ENCODE measurements at places on chromosomes 3 and 15.

- no peak for DNase-seq
Observed at GRCh38 chr3:125622381-125622791, 27.1 kb upstream of the OSBPL11 start.

- DNase-seq = no peak
Observed at GRCh38 chr15:85852969-85853368, 58.2 kb upstream of the KLHL25 start.

DNA sequence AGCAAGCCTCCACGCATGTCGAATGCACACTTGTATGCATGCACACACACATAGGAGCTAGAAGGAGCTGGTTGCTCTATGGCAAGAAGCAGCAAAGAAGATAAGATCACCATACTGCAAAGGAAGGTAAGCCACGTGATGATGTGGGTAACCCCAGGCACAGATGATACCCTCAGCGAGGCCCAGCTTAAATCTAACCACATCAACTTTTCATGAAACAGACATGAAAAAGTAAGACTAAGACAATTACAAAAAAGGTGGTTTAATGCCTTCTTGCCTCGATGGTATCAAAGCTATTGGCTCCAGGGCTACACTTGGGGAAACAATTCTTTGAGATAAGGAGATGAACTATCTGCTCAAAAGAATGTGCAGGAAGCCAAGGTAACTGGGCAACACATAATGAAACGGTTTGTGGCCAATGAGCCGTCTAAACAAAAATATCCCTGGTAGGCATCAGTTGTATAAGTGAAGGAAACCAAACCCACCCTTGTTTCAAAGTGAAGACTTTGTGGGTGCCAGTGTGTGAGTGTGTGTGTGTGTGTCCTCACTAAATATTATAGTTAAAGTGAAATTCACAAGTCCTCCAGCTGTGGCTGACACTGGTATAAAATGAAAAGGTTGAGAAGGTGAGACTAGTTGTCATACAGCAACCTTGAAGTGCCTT is 365.7 kb upstream of the ICE2 start:
- DNase-seq = no peak

GRCh38 chr3:128466840-128467541 is at the start of gene DNAJB8:
TSS of gene DNAJB8 (minus strand) at chr3:128466890. CDS start at chr3:128463245, 3,645 bp downstream.
- DNase-seq = no peak

GRCh38 chr15:33730815-33731214 is 237.5 kb upstream of the CHRM5 start:
- no peak for DNase-seq

- no peak for DNase-seq
Observed at GRCh38 chr3:128592864-128593263, 57.8 kb downstream of the RPN1 start.

- no peak for DNase-seq
Observed at GRCh38 chr3:111215481-111215880, 143.9 kb downstream of the NECTIN3 start.

DNA sequence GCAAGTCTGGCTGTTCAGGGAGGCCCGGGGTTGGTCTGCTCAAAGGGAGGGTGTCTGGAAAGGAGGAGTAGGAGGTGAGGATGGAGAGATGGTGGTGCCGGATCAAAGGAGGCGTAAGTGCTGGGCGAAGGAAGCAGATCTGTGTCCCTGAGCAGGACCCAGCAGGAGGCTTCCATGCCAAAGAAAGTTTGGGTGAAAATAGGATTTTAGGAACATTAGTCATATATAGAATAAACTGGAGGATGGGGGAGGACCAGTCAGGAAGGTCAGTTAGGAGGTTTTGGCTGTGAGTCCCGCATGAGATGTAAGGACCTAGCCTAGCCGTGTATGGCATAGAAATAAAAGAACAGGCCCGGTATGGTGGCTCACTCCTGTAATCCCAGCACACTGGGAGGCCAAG is 28.6 kb upstream of the VPS8 start:
- DNase-seq = no peak

DNA sequence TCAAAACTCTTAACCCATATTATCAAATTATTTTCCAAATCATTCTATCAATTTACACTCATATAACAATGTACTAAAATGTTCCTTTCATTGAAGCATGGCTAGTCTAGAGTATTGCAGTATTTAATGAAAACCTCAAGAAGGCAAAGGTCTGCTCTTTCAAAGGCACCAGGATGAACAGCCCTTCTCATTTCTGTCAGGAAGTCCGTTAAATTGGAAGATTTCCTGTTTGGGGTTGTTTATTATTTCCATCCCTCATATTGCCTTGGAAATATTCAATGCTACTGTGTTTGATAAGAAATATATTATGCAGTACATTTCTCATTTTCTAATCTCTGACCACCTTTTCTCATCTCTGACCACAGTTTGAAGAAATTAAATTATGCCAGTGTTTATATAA is 25.1 kb downstream of the ACKR4 start:
- no peak for DNase-seq

DNA sequence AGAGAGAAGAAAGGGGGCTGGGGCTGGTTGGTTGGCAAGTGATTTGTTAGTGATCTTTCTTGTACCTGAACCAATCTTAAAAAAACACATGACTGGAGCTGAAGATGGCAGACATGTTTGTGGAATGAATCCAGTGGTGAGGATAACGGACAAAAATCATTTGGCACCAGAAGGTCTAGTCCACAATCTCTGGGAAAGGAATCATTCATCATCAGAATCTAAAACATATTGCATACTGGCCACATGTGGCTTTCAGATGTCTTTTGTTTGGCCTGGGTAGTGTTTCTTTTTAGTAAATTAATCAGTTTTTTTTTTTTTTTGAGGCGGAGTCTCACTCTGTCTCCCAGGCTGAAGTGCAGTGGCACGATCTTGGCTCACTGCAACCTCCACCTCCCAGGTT is 5.0 kb downstream of the NEK11 start:
- DNase-seq = no peak

DNA sequence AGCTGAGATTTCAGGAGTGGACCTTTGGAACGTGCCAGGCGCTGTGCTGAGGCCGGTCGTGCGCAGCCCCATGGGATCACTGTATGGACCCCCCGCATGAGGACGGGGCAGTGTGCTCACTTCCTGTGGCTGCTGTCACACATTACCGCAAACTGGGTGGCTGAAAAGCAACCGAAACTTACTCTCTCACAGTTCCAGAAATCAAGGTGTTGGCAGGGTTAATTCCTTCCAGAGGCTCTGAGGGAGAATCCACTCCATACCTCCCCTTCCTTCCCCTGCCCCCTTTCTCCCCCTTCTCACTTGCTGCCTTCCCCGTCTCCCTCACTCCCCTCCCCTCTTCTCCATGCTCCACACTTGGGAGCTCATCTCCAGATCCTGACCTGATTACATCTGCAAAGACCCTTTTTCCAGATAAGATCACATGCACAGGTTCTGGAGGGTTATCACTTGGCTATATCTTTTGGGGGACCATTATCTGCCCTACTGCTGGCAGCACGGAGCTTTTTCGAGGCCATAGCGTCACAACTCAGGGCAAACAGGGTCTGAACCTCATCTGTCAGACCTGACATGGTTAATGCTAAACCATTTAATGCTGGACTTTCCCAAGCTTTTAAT is 41.2 kb downstream of the KLF13 start:
- DNase-seq = no peak

DNA sequence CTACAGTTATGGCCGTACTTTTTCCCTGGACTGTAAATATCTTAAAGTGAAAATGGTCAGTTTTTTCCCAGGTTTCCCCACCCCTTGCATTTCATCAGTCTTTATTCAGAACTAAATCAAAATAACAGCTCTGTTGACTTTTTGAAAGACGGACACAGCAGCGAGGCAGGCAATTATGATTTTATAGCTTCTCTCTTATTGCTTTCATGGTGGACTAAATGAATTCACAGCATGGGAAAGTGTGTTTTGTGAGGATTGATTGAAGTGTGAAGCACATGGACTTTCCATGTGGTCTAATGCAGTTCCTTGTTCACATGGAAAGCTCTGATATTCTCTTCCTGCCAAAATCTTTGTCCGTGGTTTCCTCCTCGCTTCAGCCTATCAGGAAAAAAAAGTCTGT is 268.7 kb upstream of the ARL6 start:
- no peak for DNase-seq

- no peak for DNase-seq
Observed at GRCh38 chr3:135213822-135214221, 418.8 kb downstream of the EPHB1 start.

- no peak for DNase-seq
Observed at GRCh38 chr3:156615592-156616173, 58.7 kb upstream of the TIPARP start.

- no peak for DNase-seq
Observed at GRCh38 chr15:95957861-95958260, 372.6 kb upstream of the NR2F2 start.

- no peak for DNase-seq
Observed at GRCh38 chr3:14210843-14211594, 32.4 kb downstream of the LSM3 start.

DNA sequence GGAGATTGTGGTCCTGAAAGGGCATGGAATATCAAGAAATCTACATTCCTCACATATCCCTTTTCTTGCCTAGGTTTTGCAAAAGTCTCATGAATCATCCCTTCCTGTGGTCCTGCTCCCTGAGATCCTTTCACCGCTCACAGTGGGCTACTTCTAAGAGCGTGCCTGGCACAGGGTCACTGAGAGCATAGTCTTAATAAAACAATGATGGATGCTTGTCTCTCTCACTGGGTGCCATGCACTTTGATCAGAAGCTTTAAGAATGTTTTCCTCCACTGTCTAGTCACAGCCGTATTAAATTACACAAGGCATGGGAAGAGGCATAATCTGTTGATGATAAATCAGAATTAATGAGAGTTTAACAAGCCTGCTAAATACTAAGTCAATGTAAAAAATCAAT is 269.7 kb upstream of the ATP10A start:
- no peak for DNase-seq

- DNase-seq = no peak
Observed at GRCh38 chr3:58725326-58725853, 58.8 kb upstream of the FAM3D start.

GRCh38 chr3:129892857-129893580 is 492 bp downstream of the TMCC1 start:
- peak; percentile 86 for DNase-seq

DNA sequence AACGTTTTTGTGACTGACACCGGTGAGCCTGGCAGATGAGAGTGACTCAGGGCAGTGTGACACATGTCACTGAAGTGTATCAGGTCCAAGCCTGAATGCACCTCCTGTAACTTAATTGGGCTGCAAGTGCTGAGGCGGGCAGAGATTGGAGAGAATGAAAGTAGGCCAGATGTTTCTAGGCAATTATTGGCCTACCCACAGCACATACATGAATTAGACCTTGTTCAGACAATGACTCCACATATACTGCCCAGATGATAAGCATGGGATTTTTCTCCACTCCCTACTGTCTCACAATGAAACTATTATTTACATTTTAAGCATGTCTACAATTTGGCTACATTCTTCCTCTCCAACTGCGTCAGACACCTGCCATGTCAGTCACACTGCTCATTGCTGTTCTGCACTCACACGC is 187.3 kb upstream of the ZNF385D start:
- DNase-seq = no peak

Data from mucosa of descending colon (tissue), 3 donors.